ENCODE measurements at places on chromosomes 2 and 18.

DNA sequence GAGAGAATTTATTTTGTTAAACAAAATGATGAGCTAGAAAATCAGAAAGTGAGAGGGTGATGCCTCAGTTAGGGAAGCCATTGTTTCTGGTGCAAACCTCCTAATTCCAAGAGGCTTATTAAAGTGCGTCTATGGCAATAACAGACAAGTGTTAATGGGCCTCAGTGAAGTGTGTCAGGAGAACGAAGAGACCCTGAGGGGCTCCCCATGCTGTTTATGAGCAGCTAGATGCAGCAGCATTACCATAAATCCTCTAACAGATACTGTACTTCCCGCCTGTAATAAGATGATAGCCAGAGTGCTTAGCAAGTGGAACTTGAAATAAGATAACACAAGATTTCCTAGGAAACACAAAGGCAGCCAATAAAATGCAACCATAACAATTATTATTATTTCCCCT is 157.4 kb downstream of the MYT1L start:
- no peak for DNase-seq

DNA sequence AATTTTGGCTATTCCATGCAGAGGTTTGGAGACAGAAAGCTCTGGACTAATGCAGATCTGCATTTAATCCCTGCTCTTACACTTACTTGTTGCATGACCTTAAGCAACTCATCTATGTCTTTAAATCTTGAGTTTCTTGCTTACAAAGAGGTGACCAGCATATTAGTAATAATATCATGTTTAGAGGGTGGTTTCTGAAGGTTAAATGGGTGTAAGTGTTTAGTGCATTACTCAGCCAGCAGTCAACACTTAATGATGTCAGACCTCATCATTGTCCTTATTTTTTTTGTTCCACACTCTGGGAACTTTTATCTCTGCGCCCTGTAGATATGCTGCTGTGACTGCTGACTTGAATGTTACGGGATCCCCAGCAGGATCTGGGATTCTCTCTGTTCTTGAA is 1.7 kb downstream of the IL1RL1 start:
- DNase-seq = no peak

DNA sequence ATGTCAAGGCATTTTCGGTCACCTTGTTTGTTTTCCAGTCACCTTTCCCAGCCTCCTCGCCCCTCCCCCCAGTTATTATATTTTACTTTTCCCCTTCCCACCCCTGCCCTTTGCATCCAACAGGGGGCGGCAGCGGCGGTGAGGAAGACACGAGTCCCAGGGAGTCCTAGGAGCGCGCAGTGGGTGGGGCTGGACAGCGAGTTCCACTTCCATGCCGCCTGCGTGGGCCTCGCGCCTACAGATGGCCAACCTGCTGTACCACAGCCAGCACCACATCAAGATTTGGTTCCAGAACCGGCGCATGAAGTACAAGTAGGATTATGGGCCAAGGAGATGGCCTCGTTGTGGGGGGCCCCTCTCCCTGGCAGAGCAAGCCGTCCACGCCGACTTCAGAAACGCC is 37.2 kb upstream of the EVA1A start:
- DNase-seq = no peak

- DNase-seq = no peak
Observed at GRCh38 chr2:174004905-174005605, 39.9 kb upstream of the SP3 start.

GRCh38 chr2:215828528-215829184 is 184.7 kb downstream of the MREG start:
- DNase-seq = no peak

- no peak for DNase-seq
Observed at GRCh38 chr18:65423776-65424175, 327.0 kb upstream of the CDH7 start.

GRCh38 chr2:226495466-226496272 is 304.0 kb downstream of the IRS1 start:
- no peak for DNase-seq

GRCh38 chr2:104844807-104845551 is 8.9 kb upstream of the POU3F3 start:
- no peak for DNase-seq

DNA sequence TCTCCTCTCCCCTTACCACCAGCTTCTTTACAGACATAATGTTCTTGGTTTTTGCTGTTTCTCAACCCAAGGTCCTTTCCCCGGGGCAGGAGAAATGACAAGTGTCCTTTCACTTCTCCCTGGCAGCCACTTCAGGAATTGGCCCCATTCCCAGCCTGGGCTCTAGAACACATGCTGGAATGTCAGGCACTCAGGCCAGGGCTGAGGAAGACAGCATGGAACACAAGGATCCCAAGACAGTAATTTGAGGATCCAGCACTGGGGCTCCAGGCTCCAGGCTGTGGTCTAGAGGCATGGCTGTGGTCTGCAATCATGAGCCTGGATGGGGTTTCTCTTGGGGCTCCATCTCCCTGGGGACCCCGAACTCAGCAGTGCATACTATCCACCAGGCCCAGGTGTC is 201.4 kb downstream of the CELF4 start:
- DNase-seq = no peak

DNA sequence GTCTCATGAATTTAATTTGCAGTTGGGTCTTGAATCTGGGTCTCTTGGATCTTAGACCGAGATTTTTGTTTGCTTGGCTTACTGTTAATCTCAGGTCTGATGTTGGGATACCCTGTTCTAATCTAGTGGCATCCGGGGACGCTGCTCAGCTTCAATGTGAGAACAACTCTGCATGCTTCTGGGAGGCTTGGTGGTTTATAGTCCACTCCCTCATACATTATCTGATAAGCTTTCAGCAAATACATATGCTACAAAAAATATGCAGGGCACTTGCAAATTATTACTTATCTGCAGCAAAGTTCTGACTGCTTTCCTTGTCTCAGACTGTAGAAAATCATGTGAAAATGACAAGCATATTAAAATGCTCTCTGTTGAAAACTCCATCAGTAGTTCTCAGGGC is 39.4 kb downstream of the RNF144A start:
- no peak for DNase-seq

GRCh38 chr2:39647104-39647765 is 18.5 kb upstream of the TMEM178A start:
- DNase-seq = no peak

DNA sequence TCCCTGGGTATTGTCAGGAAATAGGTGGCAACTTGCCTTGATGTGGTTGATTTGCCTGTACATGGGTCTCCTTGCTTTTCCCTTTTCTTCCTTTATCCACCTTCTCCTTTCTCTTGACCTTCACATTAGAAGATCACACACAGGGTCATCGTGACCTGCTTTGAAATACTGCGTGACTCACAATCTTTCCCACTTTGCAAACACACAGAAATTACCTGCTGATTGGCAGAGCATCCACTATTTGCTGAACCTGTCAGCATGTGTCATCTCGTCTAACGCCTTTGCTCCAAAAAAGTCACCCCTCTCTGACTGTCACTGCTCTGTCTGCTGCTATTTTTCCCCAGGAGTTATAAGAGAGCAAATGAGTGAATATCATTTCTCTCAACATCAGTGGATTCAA is 60.8 kb downstream of the MYO3B start:
- DNase-seq = no peak

DNA sequence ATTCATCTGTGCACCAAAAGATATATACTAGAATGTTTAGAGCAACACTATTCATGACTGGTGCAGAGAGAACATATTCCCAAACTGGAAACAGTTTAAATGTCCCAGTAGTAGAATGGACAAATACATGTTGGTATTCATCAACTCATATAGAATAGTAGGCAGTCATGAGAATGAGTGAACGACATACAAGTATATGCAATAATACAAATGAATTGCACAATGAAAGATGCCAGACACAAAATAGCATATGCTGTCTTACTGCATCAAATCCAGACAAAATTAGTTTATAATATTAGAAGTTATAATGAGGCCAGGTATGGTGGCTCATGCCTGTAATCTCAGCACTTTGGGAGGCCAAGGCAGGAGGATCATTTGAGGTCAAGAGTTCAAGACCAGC is 8.3 kb upstream of the PRKAG3 start:
- no peak for DNase-seq

DNA sequence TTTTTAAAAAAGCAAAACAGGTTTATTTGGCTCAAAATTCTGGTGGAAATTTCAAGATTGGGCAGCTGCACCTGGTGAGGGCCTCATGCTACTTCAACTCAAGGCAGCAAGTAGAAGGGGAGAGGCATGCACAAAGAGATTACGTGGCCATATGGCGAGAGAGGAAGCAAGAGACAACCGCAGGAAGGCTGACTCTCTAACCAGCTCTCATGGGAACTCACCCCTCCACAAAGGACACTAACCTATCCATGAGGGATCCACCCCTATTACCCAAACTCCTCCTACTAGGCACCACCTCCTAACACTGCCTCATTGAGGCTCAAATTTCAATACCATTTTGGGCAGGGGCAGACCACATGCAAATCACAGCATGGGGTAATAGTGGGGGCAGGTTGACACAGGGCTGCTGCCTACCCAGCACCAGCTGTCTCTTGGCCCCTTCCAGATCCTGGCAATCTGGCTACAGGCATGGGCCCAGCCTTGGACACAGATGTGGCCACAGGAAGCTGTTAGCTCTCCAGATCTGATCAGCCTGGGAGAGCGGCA is 2.0 kb upstream of the CAPN10 start:
- no peak for DNase-seq

GRCh38 chr2:209911486-209911885 is 91.0 kb upstream of the RPE start:
- DNase-seq = no peak

DNA sequence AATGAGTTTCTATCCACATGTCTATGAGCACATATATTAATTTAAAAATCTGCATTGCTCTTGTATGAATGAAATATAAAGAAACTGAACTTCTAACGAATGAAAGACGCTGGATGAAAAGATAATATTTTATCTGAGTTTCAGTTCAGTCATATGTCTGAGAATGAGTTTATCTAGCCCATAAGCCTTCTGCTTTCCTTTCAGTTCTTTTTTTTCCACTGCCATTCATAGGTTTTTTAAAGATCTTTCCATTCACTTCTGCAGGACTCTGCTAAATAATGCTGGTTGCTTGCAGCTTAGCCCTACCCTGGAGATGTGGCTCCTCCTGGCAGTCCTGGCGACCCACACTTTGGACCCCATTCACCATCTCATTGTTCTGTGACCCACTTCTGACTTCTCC is 109.0 kb downstream of the BCL2 start:
- no peak for DNase-seq

DNA sequence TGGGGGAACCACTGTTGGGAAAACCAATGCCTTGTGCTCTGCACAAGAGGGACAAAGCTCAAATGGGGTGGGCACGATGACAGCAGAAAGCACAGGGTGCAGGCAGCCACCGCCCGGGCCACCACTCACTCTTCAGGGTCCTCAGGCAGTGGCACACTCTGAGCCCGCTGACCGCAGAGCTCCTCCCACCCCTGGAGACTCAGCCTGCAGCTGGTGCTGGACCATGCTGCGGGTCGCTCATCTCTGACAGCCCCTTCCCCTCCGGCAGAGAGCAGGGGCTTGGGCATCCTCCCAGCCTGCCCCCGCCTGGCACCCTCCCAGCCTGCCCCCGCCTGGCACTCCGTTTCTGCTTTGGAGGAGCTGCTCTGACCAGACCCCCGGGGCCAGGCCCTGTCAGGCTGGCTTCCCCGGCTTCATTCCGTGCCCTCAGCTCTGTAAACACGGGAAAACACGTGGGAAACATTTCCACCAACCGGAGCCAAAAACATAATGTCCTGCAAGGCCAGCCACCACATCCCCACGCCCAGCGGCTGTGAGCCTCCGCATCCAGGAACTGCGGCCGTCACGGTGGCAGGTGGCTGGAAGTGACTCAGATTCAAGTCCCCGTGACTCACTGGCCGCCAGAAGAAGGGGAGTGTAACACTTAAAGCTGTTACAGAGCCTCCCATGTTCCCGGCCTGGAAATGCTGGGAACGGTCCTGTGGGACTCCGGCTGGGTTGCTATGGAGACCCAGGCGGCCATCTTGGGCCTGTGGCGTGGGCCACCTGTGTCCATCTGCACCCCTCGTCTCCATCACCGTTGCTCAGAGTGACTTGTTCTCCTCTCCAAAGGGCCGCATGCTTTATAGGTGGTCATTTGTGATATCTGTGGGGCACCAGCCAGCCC is 6.8 kb upstream of the SNED1 start:
- peak; percentile 60 for DNase-seq

DNA sequence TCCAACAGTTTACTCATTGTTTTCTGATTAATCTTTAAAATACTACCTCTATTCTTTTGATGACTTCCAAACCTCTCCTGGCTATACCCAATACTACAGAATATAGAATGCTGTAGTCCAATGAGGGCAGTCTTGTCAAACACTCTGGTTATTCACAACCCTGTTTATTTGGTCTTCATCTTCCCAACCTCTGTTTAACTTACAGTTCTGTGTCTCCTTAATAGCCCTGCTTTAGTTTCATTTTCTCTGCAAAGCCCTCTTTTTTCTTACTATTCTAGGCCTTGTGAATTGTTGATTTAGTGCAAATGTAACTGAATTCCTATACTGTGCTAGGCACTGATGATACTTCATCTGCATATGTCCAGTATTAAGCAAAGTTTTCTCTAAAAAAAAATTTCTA is 40.0 kb downstream of the ACVR2A start:
- DNase-seq = no peak

DNA sequence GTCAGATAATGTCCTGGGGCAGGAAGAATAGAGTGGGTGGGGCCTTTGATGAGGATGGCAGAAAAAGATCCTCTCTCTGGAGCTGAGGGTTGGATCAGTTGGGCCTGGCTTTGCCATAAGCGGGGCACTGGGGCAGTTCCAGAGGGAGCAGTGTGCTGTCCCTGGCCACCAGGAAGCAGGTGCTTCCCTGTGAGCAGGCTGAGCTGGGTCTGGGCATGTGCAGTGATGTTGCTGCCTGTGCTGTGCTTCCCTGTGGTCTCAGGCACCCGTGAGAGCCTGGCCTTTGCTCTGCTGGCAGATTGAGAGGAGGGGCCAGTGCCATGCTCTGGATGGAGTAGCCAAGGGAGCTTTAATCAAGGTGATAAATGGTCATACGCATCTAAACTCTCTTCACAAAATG is 14.6 kb upstream of the NPPC start:
- no peak for DNase-seq

GRCh38 chr2:181675254-181675653 is 5.1 kb downstream of the NEUROD1 start:
- no peak for DNase-seq

DNA sequence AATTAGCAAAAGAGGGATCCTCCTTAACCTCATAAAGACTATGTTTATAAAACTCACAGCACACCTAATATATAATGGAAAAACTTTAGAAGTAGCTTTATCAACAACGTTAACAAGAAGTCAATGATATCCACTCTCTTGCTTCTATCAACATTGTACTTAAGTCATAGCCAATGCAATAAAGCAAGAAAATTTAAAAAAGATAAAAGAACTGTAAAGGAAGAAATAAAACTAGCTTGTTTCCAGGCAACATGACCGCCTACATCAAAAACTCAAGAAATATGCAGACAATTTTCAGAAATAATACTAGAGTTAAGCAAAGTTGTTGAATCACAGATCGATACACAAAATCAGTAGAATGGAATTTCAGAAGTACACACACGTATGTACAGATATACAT is 375.5 kb upstream of the SPRED2 start:
- DNase-seq = no peak

GRCh38 chr18:48326901-48327675 is 82.1 kb downstream of the ZBTB7C start:
- DNase-seq = no peak

GRCh38 chr18:6983366-6983765 is 134.2 kb downstream of the LAMA1 start:
- no peak for DNase-seq

- DNase-seq = no peak
Observed at GRCh38 chr2:143474586-143474985, 345.4 kb downstream of the ARHGAP15 start.
